ENCODE measurements at places on chromosomes 4 and X.

DNA sequence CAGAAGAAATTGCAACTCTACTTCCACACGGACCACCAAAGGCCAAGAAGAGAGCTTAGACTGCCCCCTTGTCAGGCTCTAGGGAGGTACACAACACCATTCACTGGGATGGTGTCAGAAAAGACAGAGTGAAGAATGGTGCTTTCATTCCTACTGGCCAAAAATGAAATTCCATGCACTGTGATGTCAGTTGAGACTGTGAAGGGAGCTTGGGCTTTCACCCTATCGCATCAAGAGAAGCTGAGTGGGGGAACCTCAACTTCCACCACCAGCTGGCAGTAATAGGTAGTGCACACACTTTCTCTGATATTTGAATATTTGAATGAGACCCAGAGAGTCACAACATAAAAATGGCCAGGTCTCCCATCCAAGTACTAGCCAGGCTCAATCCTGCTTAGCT lies 65.9 kb downstream of the ZNF711 start:
- no peak for DNase-seq

GRCh38 chr4:53786632-53787031 lies 195.3 kb upstream of the LNX1 start:
- DNase-seq, result no peak

- DNase-seq, result no peak
These were observed 5.0 kb upstream of the NDP start for GRCh38 chrX:43978226-43978625.

DNA sequence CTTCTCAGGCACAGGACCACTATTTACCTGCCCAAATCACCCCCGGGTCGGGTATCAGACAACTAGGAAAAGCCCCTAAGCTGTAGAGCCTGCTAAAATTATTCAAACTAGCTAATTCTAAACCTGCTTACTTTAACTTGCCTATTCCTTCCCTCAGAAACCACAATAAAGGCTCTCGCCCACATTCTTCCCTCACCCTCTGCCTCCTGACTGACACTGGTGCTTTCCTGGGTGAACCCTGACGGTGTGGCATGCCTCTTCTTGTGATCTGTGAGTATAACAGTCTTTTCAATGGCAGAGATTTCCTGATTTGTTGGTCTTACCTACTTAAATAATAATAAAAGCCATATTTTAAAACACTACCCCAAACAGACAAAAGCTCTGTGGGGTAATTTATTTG lies 242.1 kb upstream of the ZCCHC13 start:
- DNase-seq, result no peak

GRCh38 chr4:59729321-59729720 lies 1470.8 kb upstream of the ADGRL3 start:
- no peak for DNase-seq

DNA sequence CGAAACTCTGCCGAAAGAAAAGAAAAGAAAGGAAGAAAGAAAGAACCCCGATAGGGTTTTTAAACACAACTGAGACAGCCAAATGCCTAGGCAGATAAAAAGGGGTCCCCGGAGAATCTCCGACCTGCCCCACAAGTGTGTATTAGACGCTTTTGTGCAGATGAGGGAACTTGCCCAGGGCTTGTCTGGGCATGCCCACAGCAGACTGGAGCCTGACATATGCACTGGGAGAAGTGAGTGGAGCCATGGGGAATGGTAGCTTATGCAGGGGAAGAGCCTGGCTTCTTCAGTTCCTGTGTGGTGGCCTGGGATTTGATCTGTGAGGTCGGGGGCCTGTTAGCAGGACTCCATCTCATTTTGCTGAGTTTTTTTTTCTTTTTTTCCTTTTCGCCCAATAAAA lies 199.0 kb downstream of the GPC3 start:
- DNase-seq, result no peak

DNA sequence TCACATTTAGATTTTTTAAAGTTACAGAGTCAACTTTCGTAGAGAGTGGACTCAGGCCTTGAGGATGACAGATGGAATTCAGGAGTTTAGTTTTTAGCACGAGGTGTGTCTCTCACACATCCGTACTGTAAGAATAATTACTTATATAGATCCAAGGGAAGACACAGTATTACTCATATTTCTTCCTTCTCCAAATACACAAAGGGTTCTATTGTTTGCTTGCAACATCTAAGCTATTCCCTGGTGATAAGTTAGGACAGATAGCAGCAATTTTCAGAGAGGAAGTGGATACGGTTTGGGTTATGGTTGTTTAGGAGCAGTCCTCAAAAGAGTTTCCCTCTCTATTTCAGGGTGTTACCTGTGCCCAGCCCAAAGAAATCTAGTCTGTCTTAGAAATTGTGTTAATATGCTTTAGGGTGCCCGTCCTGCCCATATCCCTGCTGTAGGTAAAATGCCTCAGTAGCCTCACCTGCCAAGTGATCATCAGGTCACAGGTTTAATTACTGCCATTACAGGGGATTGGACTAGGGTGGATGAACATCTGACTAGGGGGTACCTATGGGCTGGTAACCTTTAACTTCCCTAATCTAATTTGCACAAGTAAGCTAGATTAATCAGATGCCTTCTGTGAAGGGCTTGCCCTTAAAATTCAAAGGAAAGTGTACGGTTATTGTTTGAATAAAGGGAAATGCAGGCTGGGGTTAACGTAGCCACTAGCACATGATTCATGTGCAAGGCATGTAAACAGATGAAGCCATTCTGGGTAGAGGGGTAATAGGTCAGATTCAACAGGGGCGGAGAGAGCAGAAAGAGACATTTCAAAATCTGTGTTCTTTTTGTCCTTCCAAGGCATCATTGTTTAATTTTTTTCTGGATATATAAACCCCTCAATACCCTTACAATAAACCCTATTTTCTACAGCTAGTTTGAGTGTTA lies 8.7 kb upstream of the PPP3CA start:
- no peak for DNase-seq

DNA sequence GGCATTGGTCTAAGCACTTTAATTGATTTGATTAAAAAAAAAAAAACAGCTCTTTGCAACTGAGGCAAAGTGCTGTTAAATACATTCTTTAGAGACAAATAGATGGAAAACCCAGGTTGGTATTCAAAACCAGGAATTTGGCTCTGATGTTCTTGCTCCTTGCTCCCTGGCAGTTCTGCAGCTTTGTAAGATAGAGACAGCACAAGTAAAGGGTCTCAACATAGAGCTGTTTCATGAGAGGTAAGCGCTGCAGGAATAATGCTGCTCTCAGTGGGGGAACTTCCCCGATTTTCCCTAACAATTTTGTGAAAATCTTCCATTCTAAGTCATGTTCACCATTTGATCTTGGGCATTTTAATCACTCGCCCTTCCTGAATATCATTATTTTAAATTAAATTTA lies 479.5 kb upstream of the HS3ST1 start:
- no peak for DNase-seq

DNA sequence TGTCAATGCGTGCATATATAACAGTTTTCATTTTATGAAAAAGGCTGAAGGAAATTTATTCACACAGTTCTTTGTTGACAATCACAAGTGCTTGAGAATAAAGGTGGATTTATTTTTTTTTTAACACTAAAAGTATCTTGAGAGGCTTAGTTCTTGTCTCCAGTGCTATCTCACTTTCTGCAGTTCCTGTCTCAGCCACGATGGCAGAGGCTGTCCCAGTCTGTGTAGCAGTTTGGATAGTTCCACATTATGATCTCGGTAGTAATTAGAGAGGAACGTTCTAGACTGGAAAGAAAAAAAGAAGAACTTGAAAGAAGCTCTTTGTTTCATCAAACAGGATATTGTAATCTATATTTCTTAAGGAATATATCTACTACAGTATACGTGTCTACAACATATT lies 229.0 kb downstream of the UGT8 start:
- no peak for DNase-seq

GRCh38 chr4:127917151-127917550 lies 36.5 kb downstream of the PLK4 start:
- DNase-seq, result no peak

GRCh38 chr4:165016971-165017370 lies 14.8 kb upstream of the TRIM60 start:
- no peak for DNase-seq

- DNase-seq, result no peak
These were observed 102.8 kb upstream of the NOCT start for GRCh38 chr4:138912704-138913340.

GRCh38 chrX:48972220-48973164 lies 848 bp upstream of the KCND1 start:
- DNase-seq, result no peak

- no peak for DNase-seq
These were observed 139.0 kb downstream of the ADAMTS3 start for GRCh38 chr4:72430050-72430449.

DNA sequence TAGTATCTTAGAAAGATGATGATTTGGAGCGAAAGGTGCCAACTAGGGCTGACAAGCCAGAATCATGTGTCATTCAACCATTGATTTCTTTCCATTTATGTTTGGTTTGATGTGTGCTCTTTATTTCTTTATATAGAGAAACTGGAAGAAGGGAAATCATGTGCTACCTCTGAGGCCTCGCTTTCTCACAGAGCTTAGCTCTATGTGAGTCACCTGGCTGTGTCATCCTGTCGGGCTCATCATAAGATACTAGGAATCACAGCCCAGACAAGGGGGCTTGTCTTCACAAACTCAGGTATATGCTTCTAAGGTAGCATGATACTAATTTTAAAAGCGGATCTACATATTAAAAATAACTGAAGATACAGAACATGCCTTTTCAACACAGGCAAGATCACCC lies 81.7 kb upstream of the GPM6B start:
- DNase-seq, result no peak

DNA sequence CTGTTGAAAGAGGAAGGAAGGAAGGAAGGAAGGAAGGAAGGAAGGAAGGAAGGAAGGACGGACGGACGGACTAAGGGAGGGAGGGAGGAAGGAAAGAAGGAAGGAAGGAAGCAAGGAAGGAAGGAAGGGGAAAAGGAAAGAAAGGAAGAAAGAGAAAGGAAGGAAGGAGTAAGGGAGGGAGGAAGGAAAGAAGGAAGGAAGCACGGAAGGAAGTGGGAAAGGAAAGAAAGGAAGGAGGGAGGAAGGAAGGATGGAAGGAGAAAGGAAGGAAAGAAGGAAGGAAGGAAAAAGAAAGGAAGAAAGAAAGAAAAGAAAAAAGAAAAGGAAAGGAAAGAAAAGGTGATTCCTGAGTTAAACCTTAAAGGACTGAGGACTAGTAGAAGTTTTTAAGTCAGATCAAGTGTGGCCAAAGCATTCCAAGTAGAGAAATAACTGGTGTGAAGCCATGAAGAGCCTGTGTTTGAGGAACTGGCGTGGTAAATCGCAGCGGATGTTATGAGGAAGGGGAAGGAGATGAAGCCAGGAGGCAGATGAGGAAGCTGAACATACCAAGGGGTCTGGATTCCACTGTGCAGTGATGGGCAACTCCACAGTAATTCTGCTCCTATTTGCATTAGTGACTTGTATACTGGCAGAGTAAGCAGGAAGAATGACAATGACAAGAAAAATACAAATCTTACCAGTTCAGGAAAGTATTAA lies 163.5 kb downstream of the MGST2 start:
- no peak for DNase-seq

DNA sequence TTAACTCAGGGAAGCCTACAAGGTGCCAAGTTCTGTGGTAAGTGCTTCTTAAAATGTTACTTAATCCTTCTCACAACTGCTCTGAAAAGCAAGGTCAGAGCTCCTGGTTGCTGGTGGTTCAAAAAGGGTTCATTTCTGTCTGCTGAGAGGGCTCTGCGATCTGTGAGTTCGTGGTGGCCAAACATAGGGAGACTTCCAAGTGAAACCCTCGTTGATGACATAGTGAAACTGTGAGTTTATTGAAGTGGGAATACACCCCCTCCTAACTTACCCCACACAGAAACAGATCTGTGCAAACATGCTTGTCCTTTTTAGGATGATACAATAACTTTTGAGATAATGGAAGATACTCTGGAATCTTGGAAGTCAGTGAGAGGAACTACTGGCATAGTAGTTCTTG lies 164.8 kb upstream of the PGRMC2 start:
- DNase-seq, result no peak

GRCh38 chrX:1472975-1473374 lies 20.3 kb upstream of the ASMTL start:
- DNase-seq, result no peak

DNA sequence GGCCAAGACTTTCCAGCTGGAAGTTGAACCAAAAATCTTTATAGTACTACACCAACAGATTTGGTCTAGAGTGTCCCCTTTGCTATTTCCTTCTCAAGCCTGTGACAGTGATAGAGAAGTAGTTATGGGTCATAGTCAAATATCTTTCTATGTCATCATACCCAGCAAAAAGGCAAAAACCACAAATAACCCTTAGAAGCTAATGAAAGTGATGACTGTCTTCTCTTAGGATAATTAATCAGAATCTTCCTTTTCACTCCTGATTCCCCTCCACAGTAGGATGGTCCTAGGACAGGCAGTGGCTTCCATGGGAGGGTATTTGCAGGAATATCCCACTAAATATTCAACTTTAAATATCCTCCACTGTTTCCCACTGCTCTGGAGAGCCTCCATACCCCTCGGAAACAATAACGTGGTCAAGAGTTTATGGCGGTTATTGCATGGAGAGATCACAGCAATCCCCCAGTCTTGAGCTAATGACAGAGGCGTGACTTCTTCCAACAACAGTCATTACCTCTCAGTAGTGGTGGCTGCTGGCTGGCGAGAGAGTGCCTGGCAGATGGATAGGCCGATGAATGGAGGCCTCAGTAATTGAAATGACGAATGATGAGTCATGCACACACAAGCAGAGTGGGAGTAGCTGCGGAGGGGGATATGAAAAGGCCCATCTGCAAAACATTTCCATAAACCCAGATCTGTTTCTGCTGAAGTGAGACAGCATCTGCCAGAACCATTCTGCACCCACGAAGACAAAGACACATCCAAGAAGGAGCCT lies 154.9 kb downstream of the STK32B start:
- no peak for DNase-seq

GRCh38 chrX:129961180-129962083 lies 21.0 kb upstream of the BCORL1 start:
- DNase-seq, result no peak

- no peak for DNase-seq
These were observed 92.7 kb upstream of the ARX start for GRCh38 chrX:25108481-25108880.

Data from ovary (tissue), 10 donors.